ENCODE measurements at places on chromosomes 7 and 10.

DNA sequence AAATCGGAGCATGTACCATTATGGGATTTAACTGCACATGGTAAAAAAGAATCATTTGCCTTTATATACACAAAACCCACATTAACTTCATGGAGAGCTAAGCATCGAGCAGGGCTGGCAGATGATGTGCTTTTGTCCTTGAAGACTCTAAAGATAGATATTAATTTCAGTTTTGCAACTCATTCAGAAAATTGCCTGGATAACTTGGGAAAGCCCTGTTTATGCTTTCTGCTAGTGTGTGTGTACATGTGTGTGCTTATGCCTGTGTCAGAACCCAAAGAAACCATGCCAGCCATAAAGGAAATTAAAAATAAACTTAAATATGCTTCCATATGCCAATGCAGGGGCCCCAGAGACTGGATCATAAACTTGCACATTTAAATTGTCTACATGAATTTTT lies 640.0 kb downstream of the PARD3 start:
- no peak for DNase-seq

DNA sequence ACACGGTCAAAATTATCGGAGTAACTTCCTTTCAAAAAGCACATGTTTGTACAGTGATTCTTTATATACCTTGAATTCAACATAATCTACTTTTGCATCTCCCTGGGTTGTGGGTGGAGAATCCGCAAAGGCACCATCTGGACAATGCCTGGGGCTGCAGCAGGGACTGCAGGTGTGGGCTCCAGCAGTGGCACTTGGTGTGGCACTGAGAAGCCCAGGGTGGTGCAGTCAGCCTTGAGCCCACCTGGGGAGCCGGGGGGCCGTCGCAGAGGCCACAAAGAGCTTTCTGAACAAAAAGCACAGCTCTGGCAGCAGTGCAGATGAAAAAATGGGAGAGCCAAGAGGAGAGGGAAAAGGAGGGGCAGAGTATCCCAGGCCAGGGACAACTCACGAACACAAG lies 22.2 kb downstream of the PARD3 start:
- DNase-seq, result no peak

GRCh38 chr10:80187060-80187459 lies 18.3 kb downstream of the ANXA11 start:
- DNase-seq, result no peak

- no peak for DNase-seq
Measured at GRCh38 chr10:122478971-122479370, 17.6 kb downstream of the HTRA1 start.

DNA sequence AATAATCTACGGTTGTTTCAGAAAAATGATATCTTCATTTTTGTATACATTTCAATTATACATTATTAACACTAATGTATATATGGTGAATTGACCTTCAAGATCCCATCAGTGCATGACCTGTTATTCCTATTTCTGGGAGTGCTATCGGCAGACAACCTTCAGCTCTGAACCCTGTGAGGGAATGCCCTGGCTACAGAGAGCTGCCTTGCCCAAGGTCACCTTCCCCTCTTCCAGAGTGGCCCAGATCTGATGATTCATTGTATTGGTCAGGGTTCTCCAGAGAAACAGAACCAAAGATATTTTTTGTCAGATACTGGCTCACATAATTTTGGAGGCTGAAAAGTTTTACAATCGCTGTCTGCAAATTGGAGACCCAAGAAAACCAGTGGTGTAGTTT lies 235.5 kb downstream of the ZNF92 start:
- no peak for DNase-seq

DNA sequence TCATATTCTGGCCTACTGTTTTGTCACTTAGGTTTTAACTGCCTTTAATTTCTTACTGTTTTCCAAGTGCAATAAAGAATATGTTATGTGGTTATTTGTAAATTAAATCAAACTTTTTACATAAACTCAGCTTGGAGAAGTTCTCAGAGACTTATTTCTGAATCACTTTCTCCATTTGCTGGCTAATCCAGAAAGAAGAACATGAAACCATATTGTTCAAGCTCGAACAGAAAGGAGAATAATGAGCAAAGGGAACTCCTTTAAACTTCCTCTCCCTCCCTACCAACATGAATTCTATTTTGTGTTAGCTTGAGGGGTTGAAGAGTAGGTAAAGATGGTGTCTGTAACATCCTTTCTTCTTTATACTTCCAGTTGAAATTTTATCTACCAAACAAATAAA lies 52.3 kb downstream of the SHTN1 start:
- no peak for DNase-seq

Measured in GM04503 (cell line).